ENCODE measurements at places on chromosomes 1 and 21.

DNA sequence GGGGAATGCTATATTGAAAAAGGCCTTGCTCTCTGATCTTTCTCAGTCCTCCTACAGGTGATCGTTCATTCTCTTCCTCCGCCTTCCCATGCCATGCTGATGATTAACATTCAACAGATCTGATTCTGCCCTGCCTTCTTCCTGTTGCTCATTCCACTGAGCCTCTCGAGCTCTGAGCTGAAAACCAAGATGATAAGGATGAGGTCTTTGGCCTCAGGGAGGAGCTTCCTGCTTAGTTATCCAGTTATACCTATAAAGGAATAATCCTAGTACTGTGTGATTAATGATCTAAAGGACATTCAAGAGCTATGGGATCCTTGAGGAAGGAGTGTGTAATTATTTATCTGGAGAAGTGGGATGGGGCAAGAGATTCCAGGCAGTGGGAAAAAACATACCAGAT lies 25.2 kb upstream of the MAP3K7CL start:
- DNase-seq: no peak

DNA sequence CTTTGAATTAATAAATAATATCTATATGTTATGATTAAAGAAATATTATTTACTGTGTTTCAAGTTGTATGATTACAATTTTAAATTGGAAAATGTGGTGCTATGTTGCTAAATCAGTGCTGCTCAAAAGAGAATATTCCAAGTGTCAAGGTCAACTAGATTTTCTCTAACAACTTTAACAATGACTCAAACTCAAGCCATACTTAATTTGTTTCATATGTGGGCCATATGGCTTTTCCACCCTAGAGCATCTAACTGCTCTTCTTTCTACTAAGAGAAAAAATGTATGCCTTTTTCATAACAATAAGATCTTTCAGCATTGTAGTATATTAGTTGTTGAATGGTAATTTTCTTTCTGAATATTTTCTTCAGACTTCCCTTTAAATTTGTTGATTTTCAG lies 8.3 kb upstream of the SYT14 start:
- DNase-seq: no peak

GRCh38 chr1:69693921-69694675 lies 126.4 kb downstream of the LRRC7 start:
- no peak for DNase-seq

GRCh38 chr1:195185321-195185720 lies 1422.9 kb downstream of the KCNT2 start:
- no peak for DNase-seq

- no peak for DNase-seq
Measured at GRCh38 chr1:38166461-38166860, 119.9 kb upstream of the POU3F1 start.

DNA sequence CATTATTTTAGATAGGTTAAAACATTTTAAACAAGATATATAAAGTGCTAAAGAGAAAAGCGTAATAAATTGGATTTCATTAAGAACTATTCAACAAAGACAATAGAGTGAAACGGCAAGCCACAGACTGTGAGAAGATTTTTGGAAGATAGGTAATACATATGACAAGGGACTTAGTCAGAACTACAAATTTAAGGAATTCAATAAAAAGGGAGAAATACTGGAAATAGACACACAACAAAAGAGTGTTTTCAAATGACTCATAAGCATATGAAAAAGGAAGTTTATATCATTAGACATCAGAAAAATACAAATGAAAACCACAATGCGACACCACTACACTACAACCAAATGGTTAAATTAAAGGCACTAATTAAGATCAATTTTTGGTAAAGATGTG lies 90.5 kb downstream of the GDAP2 start:
- DNase-seq: no peak

GRCh38 chr1:150619576-150620509 lies 9.6 kb downstream of the ENSA start:
- DNase-seq: no peak

- DNase-seq: no peak
Measured at GRCh38 chr1:226211181-226211821, 12.2 kb upstream of the MIXL1 start.

DNA sequence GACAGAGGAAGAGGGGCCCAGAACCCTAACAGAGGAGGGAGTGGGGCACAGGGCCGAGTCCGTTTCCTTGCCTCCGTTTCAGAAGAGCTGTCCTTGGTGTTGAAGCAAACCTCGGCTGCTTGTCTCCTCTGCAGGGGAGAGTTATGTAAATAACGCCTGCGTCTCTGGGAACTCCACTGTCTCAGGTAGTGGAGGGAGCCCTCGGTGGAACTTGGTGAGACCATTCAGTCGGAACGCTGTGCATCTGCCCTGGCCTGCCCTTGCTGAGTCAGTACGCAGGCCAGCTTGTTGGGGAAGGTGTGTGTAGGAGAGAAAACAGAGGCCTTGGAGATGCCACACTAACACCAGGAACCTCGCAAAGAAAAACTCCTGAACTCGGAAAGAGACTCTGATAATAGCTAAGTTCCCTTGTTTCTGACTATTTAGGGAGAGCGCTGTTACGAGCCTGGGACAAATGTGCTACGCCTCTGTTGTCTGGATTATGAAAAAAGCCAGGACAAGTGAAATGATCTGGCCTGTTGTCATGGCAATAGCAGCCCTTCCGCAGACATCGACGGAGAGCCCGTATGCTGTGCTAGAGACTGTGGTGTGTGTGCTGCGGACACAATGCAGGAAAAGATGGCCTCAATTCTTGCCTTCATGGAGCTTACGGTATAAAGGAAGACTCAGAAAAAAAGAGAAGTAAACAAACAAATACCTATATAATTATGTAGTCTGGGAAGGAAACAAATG lies 94.6 kb upstream of the AKT3 start:
- no peak for DNase-seq

- no peak for DNase-seq
Measured at GRCh38 chr1:172745014-172745413, 86.1 kb downstream of the FASLG start.

- no peak for DNase-seq
Measured at GRCh38 chr1:115428256-115428655, 90.2 kb upstream of the NGF start.

GRCh38 chr1:190126728-190127127 lies 350.9 kb downstream of the BRINP3 start:
- no peak for DNase-seq

- DNase-seq: no peak
Measured at GRCh38 chr1:247669225-247669624, 10.3 kb downstream of the OR13G1 start.

- DNase-seq: no peak
Measured at GRCh38 chr1:27144920-27145661, 9.8 kb downstream of the SLC9A1 start.

DNA sequence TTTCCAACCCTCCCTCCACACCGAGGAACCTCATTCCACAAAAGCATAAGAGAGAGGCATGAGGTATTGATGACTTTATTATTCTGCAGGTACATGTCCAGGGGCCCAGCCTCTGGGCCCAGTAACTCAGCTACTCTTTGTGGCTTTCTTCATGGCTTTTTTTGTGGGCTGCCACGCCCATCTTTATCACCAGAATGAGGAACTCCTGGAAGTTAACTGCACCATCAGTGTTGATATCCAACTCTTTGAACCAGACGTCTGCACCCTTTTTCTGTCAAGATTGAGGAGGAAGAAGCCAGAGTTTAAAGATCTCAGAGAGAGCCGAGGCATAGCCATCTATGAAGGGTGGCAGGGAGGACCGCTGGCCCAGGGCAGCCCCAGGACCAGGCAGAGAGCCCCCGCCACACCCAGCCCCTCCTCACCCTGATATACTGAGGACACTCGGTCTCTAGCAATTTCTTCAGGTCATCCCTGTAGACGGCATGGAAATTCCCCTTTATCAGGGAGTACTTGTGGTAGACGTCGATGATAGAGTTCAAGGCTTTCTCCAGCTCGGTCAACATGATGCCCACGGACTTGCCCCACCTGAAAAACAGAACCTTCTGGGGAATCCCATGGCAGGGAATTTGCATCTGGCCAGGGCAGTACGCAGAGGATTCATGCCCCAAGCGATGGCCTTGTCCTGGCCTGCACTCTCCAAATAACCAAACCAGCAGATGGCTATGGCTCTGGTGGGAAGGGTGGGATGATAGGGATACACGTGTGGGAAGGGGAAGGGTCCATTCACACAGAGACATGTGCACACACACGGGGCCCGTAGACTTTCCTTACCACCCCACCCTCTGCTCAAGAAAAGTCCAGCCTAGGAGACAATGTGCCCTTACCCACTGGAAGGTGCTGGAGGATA lies 647 bp downstream of the S100A8 start:
- DNase-seq: no peak

- no peak for DNase-seq
Measured at GRCh38 chr1:117565745-117566455, 39.9 kb upstream of the TENT5C start.

DNA sequence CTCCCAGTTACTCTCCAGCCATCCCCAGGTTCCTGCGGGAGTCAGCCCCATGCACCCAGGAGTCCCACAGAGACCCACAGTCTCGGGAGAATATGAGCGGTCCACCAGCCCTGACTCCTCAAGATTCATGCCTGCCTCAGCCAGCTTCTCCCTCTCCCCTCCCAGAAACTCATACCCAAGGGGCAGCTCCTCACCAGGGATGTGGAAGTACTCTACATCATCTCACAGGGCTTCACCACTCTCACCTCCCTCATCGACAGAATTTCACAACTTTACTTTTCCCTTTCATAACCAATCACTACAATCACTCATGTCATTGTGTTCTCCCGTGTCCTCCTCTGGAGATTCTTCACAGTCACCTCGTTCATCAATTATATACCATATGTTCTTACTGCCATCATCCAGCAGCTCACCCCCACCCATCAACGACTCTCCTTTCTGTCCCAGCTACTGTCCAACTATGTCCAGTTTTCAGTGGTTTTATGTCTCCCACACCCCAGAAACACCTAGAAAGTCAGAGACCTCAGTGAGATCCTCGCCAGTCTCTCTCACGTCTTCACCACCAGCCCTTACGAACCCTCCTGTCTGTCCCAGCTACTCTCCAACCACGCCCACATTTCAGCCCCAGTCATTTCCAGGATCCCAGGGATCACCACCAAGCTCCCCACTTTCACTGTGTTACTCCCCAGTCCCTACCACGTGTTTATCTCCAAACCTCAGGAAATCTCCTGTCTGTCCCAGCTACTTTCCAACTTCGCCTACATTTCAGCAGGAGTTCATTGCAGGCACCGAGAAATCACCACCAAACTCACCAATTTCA lies 1530.1 kb upstream of the TPTE start:
- no peak for DNase-seq

DNA sequence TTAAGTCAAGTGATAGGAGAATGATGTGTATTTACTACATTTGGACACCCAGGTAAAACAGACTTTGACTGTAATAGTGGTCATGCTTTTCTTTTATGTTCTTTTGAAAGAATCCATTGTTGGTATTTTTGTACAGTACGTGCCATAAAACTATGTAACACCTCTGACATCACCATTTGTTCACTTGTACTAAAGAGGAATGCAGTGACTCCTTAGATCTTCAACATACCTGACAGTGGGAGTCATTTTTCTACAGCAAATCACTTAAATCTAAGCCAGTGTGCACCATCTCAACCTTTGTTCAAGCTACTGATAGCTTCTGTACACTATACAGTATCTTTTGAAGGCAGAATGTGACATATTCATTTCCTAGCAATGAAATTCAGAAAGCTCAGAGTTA lies 6.3 kb upstream of the PLD5 start:
- DNase-seq: no peak

GRCh38 chr1:165539908-165540307 lies 3.9 kb upstream of the LRRC52 start:
- DNase-seq: no peak

DNA sequence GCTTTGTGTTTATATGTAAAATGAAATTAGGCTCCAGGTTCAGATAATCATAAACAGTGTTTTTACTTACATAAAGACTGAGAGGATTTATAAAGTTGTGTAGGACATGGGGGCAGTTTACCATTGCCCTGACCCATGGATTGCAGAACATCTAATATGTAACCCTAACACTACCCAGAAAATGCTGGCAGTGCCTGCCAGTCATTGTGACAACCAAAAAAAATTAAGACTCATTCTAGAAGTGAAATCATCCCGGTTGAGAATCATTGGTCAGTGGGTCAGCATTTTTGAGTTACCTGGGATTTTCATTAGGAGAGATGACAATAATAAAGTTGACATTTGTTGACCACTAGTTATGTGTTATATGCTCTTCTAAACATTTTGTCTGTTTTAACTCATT lies 31.2 kb upstream of the THEM4 start:
- DNase-seq: no peak

GRCh38 chr1:243984788-243985187 lies 66.3 kb upstream of the ZBTB18 start:
- no peak for DNase-seq

- DNase-seq: no peak
Measured at GRCh38 chr1:5388622-5389021, 603.6 kb downstream of the NPHP4 start.

DNA sequence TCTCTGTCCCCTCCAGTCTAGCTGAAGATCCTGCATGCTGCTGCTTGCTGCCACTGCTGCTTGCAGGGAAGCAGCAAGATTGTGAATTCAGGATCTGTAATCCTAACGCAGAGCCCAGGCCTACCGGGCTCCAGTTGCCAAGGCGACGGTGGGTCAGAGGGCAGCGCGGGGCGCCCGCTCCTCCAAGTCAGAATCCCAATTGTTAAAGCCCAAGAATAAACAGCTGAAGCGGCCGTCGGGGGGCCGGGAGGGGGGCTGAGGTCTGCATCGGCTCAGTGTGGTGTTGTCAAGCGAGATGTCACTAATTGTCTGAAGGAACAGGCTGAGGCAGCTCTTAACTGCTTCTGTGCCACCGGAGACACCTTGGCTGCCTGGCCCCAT lies 36.8 kb downstream of the AHDC1 start:
- DNase-seq: no peak

DNA sequence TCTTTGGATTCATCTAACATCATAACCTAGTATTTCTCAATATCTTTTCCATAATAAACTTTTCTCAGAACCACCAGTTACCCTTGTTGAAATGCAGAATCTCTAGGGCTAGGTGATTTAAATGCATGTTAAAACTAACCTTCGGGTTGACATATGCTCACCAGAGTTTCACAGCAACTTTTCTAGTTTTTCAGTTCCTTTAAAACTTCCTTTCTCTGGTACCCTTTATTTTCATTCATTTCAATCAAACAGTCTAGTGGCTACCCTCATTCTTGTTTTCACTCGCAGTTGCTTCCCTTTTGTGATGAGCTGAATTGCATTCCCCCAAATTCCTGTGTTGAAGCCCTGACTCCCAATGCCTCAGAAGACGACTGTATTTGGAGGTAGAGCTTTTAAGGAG lies 712.8 kb upstream of the CHRM3 start:
- no peak for DNase-seq

DNA sequence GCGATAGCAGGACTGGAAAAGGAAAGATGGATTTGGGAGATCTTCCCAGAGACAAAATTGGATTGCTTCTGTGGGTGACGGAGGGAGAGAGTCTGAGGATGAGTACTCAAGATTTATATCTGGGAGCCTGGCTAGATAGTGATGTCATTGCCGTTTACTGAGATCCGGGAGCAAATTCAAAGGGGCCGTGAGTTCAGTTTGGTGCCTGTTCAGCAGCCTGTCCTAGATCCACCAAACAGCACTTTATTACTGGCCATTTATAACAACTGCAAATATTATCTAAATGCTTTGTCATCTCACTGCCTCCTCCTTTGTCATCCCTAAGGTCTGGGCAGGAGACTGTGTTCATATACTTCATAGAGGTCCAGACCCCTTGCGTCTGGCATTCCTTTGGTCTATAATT lies 29.2 kb downstream of the MAPKAPK2 start:
- DNase-seq: no peak

Measured in esophagus squamous epithelium (tissue), 5 donors.